ENCODE measurements at places on chromosomes 2 and 18.

GRCh38 chr2:48227617-48228344 is 302.2 kb upstream of the STON1 start:
- DNase-seq = no peak

GRCh38 chr18:31197676-31198075 is 35.0 kb upstream of the DSC1 start:
- no peak for DNase-seq

DNA sequence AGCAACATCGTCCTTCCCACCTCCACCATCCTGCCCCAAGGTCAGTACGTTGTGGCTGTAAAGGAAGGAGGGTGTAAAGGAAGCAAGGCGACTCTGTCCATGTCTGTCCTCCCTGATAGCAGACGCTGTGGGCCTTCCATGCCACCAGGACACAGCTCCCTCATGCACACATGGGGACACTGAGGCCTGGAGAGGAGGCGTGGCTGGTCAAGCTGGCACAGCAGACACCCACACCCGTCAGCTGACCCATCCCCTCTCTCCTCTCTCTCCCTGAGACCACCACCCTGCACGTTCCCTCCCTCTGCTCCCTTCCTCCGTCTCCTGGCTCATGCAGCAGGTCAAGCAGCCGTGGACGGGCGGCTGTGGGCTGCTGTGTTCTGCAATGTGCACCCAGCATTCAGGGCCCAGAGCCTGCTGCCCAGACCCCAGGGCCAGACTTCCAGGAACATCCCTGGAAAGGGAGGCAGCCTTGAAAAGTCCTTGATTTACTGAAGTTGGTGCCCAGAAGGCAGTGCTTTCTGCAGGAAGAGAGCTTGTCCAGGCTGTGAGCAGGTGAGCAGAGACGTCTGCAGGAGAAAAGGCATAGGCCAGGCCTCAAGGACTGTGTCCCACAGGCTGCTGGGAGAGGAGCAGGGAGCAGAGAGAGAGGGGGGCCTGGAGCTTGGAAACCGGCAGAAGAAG is 133.6 kb downstream of the DDX1 start:
- no peak for DNase-seq

DNA sequence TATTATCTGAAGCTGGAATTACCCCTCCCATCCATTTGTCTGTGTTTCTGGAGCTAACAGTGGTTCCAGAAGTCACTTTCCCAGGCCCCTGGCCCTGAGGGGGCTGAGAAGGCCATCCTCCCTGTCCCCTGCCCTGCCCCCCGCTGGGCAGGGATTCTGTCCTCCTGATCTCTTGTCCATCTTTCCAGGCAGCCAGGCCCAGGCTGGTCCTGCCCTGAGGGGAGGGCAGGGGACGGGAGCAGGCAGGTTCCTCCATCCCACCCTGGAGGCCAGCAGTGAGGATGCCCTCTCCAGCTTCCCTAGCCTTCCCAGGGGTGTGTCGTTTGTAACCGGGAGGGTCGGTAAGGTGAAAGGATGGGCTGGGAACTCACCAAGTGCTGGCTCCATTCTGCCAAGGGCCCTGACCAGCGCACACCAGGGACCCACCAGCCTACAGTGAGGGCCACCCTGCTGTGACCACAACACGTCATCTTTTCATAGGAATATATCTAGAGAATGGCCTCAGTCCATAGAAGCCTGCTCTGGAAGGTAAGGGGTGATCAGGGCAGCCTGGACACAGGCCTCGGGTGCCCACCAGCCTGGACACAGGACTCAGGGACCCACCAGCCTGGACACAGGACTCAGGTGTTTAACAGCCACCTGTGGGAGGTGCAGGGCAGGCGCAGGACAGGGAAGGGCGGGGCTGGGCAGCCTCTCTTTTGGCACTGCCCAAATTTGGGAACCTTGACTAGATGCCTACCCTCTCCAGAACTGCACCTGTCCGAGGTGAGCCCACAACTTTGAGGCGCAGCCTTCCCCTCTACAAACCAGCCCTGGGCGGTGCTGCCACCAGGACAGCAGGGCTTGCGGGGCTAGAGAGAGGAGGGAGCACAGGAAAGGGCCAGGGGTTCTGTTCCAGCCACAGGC is 35.8 kb upstream of the GPC1 start:
- no peak for DNase-seq

All from stimulated activated CD8-positive, alpha-beta memory T cell treated with anti-CD3 and anti-CD28 coated beads, Interleukin-4, amount 100 ng/mL, for 4 hours (primary cell).